ENCODE measurements at places on chromosomes 11 and 22. TPM values are rescaled to one million over a fixed set of nuclear protein-coding genes. Genes with fewer than 3 reads are reported as not detected.

Gene GAL3ST3
- total RNA-seq: 0.23 TPM

Gene TMPRSS13
- 0.06 TPM for total RNA-seq

Gene UPB1
- 0.24 TPM for total RNA-seq

Gene MGAT3
- total RNA-seq: 0.05 TPM

Gene HEPN1
- 0.18 TPM for total RNA-seq

Gene PGA3
- not detected for total RNA-seq

Gene DDI1
- total RNA-seq: not detected

Gene SPI1
- not detected for total RNA-seq

Gene C11orf52
- total RNA-seq: 0.18 TPM

Gene DCDC1
- not detected for total RNA-seq

Gene DENND6B
- 15.2 TPM for total RNA-seq

Gene CLTCL1
- 2.1 TPM for total RNA-seq

Gene OR2AG1
- not detected for total RNA-seq

Gene NNMT
- total RNA-seq: 240 TPM

Gene OR51I1
- total RNA-seq: not detected

Gene POLA2
- 16.1 TPM for total RNA-seq

Gene MISFA
- not detected for total RNA-seq

Gene PHF21B
- total RNA-seq: not detected

Gene ADAMTS15
- 8.5 TPM for total RNA-seq

Gene OR4A47
- total RNA-seq: not detected

Gene SLC36A4
- total RNA-seq: 13.1 TPM

Gene KLHDC7B
- total RNA-seq: not detected

Gene SHANK2
- 4.7 TPM for total RNA-seq

Gene DUSP8
- 8.9 TPM for total RNA-seq

Gene CFAP68
- 8.5 TPM for total RNA-seq

Gene MYBPC3
- total RNA-seq: not detected

Gene SCGB1A1
- total RNA-seq: not detected

Gene APOBEC3A
- not detected for total RNA-seq

Gene FAM227A
- total RNA-seq: 1.9 TPM

Gene OLFML1
- total RNA-seq: not detected

Gene CLDN25
- not detected for total RNA-seq
